ENCODE measurements at places on chromosomes 13 and 19.

GRCh38 chr13:24511816-24512196 is 772 bp downstream of the PARP4 start:
- no peak for DNase-seq

GRCh38 chr13:47621931-47622330 is 379.1 kb downstream of the SUCLA2 start:
- DNase-seq, result no peak

GRCh38 chr13:50519866-50520265 is 323.6 kb downstream of the DLEU7 start:
- no peak for DNase-seq

GRCh38 chr19:49924004-49924880 is 4.8 kb upstream of the ATF5 start:
- no peak for DNase-seq

- DNase-seq, result no peak
Measured at GRCh38 chr13:113052971-113053370, 52.6 kb upstream of the F7 start.

DNA sequence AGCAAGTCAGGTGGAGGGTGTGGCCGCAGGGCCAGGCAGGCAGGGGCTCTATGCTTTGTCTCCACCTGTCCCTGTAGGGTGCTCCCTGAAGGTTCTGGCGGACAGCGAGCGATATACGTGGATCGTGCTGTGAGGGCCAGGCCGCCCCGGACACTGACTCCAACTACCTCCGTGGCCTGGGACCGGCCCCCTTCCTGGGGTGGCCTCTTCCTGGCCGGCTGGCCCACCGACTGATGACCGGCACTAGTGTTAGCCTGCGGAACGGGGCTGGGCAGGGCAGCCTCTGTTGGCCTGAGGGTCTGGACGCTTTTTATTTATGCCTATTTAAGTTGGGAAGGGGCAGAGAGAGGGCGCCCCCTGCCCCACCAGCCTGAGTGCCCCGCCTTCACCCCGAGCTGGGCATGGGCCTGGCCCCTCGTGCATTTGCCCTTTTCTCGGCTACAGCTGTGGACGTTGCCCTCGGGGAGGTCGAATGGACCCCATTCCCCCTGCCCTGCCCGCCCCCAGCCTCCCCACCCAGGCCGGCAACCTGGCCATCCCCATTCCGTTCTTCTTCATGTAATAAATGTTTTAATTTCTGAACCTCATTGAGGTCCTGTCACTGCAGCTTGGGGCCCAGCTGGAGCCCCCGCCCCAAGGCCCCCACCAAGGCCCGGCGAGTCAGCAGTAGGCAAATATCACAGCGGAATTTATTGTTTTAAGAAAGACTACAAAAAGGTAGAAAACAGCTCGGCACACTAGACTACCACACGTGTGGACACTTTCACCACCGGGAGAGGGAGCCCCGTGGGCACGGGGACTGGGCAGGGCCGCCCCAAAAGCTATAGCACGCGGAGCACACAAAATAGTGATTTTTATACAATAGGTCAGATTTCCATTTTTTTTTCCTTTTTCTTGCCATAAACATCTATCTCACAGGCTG is 8.8 kb downstream of the DCAF15 start:
- no peak for DNase-seq

DNA sequence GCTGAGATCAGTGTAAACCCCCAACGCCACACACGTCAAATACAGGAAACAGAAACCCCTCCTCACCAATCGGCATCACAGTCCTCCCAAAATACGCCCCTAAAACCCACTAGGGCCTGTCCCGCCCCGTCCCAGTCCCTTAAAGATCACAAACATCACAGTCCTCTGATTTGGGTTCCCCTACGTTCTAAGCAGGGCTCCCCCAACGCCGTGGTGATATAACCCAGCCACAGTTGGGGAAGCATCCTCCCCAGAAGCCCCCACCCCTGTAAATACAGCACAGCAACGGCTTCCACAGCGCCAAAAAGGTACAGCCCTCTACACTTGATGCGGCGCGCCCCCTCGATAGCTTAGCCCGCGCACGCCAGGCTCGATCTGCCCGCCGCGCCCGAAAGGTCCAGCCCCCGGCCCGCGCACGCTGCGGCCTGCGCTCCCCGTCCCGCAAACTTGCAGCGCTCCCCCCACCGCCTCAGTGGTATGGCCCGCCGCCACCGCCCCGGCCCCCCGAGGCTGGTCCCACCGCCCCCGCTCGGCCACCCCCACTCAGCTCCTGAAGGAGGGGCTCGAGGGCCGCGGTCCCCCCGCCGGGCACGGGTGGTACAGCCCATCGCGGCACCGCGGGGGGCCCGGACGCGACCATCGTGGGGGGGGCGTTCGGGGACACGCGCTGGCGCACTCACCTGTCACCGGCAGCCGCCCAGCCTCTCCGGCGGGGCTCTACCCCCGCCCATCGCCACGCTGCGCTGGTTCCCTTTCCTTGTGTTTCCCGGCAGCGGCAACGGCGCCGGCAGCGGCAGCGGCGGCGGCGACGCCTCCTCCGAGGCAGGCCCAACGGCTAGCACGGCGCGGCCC is at the start of gene AKT2:
Gene AKT2 (minus strand): TSS at position 845 of the 852 bp plus-strand sequence. CDS start 20,078 bp downstream, outside the sequence.
- DNase-seq, result peak; percentile 80

- DNase-seq, result peak; percentile 84
Measured at GRCh38 chr19:13104360-13104847, 1.7 kb upstream of the LYL1 start.

GRCh38 chr19:45235485-45235884 is 9.7 kb downstream of the EXOC3L2 start:
- no peak for DNase-seq

- DNase-seq, result no peak
Measured at GRCh38 chr13:79722885-79723445, 242.0 kb downstream of the NDFIP2 start.

GRCh38 chr19:49393881-49394280 is 5.8 kb downstream of the KASH5 start:
- DNase-seq, result no peak

GRCh38 chr13:78787190-78787589 is 128.2 kb upstream of the OBI1 start:
- no peak for DNase-seq

DNA sequence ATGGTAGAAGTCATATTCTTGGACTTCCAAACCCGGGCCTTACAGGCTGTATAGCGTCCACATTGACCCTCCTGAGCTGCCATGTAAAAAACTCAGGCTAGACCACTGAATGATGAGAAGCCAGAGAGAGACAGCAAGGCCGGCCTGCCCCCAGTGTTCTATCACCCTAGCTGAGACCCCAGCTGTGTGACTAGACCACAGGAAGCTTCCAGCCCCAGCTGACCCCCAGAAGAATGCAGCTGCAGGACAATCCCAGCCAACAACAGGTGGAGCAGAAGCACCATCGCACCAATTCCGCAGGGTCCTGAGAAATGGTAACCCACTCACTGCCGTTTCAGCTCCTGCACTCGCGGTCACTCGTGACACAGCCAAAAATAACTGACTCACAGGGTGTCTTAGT is 2.9 kb upstream of the ATP11A start:
- no peak for DNase-seq

All from activated CD4-positive, alpha-beta T cell treated with anti-CD3 and anti-CD28 coated beads for 36 hours (primary cell).